GM12878 (cell line): ENCODE measurements at places on chromosomes 12 and 14.

DNA sequence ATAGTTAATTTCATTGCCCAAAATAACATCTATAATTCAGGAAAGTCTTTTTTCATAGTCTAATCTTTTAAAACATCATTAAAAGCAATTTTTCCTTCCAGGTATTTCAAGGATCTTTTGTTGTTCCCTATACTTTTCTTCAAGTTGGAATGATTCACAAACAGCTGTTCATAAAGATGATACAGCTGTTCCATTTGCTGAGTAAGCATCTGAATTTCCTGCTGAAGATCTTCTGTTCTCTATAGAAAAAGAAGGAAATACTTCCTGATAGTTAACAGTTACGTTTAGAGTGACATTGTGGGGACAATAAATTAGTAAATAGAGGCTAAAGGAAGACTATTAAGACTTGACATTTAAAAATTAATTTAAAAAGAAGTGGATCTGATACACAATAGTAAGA lies 30.3 kb upstream of the ESR2 start:
- DNase-seq, result no peak

DNA sequence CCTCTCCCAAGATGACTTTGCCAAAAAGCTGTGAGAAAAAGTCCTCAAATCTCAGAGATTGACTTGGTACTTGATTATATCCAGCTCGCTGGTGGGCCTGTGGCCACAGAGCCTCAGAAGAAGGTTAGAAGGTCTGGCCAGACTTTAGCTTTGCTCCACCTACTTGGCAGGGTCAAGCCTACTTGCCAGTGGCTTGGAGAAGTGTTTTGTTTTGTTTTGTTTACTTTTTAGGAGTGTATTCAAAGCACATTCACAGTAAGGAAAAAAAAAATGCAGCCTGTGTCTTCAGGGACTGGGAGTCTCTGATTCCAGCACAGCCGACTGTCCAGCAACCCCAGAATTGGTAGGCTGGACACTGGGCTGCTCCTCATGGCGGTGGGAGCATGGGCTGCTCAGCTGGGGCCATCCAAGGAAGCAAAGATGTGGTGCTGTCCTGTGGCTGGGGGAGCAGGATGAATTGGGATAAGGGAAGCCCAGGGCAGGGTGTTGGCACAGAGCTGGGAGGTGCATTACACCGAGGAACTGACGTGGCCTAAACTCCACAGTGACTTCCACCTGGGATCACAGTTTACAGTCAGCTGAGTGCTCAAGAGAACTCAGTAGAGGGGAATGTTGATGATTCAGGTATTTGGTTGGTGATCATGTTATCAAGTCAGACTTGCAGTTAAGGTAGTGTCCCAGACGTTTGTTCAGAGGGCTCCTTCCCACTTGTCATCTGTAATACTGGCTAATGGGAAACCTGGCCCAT lies 73.5 kb downstream of the PPP2R5C start:
- DNase-seq, result no peak

DNA sequence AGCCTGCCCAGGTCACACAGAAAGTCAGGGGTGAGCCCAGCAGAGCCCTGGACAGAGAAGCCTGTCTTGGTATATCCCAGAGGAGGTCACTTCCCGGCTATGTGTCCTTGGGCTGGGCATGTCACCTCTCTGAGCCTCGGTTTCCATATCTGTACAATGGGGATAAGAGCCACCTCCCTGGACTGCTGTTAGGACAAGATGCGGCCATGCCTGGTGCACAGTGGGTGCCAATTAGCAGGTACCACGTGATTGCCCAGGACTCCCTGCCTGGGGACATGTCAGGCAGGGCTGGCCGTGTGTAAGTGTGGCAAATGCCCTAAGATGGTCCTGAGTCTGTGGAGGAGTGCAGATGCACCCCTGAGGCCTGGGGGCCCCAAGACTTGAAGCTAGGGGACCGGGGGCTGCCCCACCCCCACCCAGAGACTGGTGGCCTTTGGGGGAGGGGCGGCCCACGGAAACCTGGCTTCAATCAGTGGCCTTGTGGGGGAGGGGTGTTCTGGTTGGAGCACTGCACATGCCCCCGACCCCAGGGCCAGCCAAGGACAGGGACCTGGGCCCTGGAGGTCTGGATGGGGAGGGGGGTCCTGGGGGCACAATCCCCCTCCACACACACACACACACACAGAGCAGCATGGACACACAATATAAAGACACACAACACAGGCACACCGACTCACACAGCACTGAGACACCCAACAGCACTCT lies 878 bp downstream of the TMEM119 start:
- no peak for DNase-seq

DNA sequence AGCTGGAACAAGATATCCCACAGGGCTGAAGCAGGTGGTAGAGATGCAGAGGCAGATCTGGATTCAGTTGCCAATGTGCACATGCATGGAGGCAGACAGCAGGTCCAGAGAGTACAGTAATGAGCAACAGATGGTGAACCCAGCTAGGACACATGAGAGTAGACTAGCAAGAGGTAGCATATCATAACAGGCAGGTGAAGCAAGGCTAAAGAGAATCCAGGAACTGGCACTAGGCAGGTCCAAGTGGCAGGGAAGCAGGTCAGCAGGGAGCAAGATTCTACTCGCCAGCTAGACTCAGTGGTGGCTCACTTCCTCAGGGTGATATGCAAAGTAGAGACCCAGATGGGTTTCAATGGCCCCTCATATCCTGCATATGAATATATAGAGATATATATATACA lies 15.3 kb upstream of the MYF6 start:
- no peak for DNase-seq

DNA sequence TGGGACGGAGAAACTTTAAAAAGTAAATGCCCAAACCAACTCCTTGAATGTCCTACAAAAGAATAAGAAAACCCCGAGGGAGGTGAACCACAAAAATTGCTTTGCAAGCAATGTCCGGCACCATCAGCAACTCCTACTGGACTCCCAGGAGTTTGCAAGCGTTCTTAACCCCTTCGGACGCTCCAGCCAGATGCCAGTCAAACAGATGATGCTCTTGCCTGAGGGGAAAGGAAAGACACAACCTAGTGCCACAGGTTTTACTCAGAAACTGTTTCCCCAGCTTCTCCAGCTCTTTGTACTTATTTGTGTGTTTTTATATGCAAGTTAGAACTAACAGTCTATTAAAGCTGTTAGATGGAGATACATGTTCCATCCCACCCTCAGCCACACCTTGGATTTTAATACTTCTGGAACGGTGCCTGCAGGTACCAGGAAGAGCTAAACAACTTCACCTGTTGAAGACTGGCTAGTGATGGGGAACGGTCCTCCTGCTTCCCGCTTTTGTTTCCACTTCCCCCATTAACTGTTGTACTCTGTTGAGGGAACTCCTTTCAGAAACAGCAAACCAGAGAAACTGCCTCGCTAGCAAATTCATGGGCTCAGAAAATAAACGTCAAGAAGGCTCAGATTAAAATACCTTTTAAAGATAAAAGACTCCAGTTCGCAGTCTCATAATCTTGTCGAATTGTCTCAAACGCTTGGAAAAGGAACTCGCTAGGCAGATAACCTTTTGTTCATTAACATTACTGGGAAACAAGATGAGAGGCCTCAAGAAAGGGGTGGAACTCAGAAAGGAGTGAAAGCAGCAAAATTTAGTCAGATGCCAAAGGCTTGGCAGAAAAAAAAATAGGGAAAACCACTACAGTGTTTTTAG lies 1.1 kb upstream of the FERMT2 start:
- DNase-seq, result no peak

- no peak for DNase-seq
Measured at GRCh38 chr12:91370086-91370868, 187.7 kb upstream of the DCN start.

GRCh38 chr12:96398424-96399119 lies 1.7 kb downstream of the CDK17 start:
- DNase-seq, result no peak

DNA sequence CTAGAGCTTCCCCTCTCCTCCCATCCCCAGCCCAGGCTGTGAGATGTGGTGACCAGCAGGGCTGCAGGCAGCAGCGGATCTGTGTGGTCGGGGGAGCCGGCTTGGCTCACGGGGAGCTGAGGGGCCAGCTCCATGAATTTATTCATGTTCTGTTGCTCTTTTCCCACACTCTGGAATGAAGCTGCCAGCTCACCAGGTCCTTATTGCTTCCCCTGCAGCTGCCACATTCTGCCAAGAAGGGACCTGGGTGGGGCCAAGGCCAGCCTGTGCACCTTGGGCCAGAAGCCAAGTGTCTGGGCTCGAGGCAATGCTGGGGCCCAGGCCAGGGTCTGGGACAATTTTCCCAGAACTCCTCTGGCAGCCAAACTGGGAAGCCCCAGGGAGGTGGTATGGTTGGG lies 2.5 kb upstream of the C1QL4 start:
- no peak for DNase-seq

DNA sequence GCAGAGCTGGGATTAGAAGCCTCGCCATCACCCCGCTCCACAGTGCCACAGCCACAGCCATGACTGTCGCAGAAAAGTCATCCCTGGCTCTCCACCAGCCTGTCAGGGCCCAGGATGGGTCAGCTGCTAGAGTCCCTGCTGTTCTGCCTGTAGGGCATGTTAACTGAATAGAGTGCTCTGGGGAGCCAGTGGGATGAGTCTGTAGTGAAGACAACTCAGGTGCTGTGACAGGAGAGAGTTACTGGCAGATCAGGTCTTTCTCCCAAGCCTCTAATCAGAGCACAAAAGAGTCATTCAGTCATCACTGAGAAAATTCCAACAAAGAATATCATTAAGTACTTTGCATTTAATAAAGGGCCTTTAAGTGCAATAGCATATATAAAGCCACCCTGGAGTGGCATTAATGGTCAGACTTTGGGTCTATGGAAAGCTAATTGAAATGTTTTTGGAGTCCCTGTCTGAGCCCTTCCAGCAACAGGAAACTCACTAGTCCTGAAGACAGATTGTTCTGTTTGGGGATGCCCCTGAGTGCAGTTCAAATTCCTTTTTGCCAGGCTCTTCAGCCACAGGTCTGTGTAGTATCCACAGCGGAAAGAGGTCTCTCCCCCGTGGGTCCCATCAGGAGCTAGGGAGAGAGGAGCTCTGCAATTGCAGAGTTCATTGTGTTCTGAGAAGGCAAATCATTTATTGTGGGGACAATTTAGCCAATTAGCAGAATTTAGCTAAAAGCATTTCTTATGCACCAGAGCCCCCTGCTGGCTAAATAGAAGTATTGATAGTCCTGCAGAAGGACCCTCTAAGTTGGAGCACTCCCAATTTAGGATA lies 45.2 kb upstream of the C14orf132 start:
- peak; percentile 17 for DNase-seq

- no peak for DNase-seq
Measured at GRCh38 chr12:59977779-59978178, 381.9 kb downstream of the SLC16A7 start.

DNA sequence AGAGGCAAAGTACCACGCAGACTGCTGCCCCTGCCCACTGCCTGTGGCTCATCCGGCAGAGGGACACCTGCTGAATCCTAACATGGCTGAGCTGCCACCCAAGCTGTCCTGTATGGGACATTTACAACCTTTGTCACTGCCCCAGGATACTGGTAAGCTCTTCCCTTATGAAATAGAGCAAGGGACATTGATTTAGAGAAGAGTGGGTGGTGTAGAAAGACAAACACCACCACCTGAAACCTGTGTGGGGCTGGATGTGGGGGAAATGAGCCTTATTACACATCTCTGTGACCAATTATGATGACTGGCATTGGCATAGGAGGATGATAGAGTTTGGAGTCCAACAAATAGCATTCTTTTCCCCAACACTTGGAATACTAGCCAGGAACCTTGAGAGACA lies 81.2 kb upstream of the GZMB start:
- no peak for DNase-seq

GRCh38 chr12:52993558-52993869 lies 12.7 kb upstream of the EIF4B start:
- DNase-seq, result no peak

- no peak for DNase-seq
Measured at GRCh38 chr14:61406675-61407074, 85.3 kb downstream of the PRKCH start.

GRCh38 chr14:91286530-91286937 lies 42.0 kb upstream of the GPR68 start:
- DNase-seq, result peak; percentile 21

GRCh38 chr12:44377443-44378187 lies 498.5 kb downstream of the NELL2 start:
- DNase-seq, result no peak

DNA sequence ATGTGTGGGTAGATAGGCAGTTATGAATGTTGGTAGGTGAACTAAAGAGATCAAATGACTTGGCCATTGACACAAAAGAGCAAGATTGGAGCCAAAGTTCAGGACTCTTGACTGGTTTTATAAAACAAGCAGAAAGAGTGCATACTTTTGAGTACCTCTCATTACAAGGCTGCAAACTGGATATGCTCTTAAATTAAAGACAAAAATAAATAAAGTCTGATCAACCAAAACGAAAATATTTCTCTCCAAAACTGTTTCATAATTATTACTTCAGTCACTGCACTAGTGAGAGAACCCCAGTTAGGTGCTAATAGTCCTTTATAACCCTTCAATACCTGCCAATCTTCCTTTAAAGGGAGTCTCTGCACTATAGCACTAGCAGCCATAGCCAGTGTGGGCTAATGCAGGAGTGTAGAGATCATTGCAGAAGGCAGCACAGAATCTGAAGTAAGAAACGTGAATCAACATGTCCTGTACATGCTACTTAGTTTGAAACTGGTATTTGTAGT lies 147.1 kb downstream of the FOXA1 start:
- no peak for DNase-seq

DNA sequence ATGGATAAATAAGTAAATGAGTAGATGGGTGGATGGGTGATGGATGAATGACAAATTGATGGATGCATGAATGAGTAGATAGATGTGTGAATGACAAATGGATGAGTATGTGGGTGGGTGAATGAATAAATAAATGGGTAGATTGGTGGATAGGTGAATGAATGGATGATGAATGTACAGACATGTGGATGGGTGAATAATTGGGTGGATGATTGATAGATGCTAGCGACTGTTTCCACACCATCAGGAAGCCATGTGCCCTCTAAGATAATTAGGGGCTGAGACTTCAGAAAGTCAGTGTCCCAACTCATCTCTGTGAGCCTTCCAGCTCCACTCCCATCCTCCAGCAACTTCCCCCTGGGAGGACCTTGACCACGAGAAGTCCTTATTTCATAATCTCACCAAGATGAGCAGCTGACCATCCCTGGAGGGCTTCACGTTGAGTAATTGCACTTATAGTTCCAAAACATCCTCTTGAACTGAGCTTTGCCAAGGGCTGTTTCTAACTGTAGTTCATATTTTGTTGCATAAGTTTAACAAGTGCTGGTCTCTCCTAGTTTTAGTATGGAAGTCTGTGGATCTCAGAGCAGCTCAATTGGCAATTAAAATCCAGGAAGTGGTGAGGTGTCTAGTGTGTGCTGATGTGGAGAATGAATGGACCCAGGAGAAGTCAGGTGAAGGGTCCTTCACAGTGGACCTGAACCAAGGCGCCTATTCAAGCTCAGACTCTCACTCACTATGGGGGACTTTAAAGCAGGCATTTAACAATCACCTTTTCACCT lies 295.7 kb downstream of the ADGRD1 start:
- no peak for DNase-seq

- DNase-seq, result peak; percentile 74
Measured at GRCh38 chr12:92049403-92049802, 96.2 kb downstream of the BTG1 start.

GRCh38 chr12:59600171-59600570 lies 4.3 kb downstream of the SLC16A7 start:
- no peak for DNase-seq
